Body of pancreas (tissue), 4 donors: ENCODE measurements at places on chromosomes 6 and 20. TPM values are rescaled to one million over a fixed set of nuclear protein-coding genes. Genes with fewer than 3 reads are reported as not detected.

DNA sequence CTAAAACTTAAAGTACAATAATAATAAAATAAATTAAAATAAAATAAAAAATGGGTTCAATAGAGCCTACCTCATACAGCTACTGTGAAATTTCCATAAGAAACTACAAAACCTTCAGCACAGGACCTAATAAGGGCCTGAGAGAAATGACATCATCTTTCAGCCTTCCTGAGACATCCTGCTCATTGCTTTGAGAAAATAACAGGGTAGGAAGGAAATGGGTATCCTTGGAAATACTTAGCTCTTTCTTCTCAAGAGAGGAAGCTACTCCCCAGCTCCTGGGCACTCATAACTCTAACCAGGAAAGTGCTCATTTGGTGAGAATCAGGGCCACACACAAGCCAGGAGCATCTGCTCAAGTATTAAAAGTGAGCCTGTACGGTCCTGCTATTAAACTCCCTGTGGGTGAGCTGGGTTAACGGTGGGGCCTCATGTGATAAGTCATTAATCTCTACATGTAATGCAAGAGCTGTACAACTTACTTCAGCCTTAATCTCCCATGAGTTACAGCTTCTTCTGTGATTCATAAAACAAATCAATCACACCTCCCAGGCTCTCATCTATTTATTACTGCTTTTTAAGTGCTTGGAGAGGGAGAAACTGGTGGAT is 141.4 kb downstream of the MAFB start:
- no peak overlapping the region for H3K27ac ChIP-seq
- H3K4me3 ChIP-seq: no peak overlapping the region
- no peaks in the 10 kb centered on the region for H3K36me3 ChIP-seq
- H3K4me1 ChIP-seq: no peaks in the 10 kb centered on the region
- H3K27me3 ChIP-seq: no peaks in the 10 kb centered on the region
- no peak for DNase-seq

- DNase-seq: peak; percentile 24
- peaks cover 4% of the 10 kb centered on the region for H3K4me1 ChIP-seq
- no peaks in the 10 kb centered on the region for H3K36me3 ChIP-seq
- H3K27me3 ChIP-seq: no peaks in the 10 kb centered on the region
- no peak overlapping the region for H3K4me3 ChIP-seq
These were observed 115.4 kb downstream of the ISM1 start for GRCh38 chr20:13336308-13337089.

DNA sequence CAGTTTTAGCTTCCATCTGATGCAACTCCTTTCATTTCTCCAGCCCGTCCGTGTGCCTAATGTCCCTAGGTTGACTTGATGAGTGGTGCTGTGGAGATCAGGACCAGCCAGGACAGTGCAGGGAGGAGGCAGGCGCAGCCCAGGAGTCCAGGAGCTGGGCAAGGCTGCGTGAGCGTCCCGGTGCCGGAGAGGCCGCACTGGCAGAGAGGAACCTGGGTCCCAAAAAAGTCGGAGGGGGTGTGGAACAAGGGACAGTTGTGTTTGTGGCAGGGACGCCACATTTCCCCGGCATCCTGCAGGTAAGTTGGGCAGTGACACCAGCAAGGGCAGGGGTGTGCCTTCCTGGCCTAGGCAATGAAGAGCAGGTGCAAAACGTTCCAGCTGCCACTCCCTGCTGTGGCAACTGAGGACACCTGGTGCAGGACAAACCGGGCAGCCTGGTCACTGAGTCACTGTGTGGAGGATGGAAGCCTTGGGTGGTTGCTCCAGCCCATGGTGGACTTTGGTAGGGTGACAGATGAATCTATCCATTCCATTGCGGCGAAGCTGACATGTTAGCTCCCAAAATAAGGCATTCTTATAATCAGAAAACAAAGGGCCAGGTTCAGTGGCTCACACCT is 53.2 kb downstream of the RAMACL start:
- no peak overlapping the region for H3K27ac ChIP-seq
- H3K36me3 ChIP-seq: no peaks in the 10 kb centered on the region
- H3K4me1 ChIP-seq: no peaks in the 10 kb centered on the region
- no peak overlapping the region for H3K4me3 ChIP-seq

DNA sequence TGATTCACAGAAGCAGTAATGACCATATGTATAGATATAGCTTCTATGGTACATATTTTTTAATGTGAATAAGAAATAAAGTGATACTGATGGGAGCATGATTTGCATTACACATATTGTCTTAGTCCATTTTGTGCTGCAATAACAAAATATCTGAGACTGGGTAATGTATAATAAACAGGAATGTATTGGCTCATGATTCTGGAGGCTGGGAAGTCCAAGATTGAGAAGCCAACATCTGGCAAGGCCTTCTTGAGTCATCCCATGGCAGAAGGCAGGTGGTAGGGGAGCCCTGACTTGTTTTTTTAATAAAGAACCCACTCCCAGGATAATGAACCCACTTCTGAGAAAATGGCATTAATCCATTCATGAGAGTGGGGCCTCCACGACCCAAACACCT is 185.6 kb upstream of the RREB1 start:
- DNase-seq: no peak
- no peak overlapping the region for H3K27ac ChIP-seq
- H3K36me3 ChIP-seq: no peaks in the 10 kb centered on the region
- peaks cover 23% of the 10 kb centered on the region for H3K4me1 ChIP-seq
- H3K4me3 ChIP-seq: no peak overlapping the region

DNA sequence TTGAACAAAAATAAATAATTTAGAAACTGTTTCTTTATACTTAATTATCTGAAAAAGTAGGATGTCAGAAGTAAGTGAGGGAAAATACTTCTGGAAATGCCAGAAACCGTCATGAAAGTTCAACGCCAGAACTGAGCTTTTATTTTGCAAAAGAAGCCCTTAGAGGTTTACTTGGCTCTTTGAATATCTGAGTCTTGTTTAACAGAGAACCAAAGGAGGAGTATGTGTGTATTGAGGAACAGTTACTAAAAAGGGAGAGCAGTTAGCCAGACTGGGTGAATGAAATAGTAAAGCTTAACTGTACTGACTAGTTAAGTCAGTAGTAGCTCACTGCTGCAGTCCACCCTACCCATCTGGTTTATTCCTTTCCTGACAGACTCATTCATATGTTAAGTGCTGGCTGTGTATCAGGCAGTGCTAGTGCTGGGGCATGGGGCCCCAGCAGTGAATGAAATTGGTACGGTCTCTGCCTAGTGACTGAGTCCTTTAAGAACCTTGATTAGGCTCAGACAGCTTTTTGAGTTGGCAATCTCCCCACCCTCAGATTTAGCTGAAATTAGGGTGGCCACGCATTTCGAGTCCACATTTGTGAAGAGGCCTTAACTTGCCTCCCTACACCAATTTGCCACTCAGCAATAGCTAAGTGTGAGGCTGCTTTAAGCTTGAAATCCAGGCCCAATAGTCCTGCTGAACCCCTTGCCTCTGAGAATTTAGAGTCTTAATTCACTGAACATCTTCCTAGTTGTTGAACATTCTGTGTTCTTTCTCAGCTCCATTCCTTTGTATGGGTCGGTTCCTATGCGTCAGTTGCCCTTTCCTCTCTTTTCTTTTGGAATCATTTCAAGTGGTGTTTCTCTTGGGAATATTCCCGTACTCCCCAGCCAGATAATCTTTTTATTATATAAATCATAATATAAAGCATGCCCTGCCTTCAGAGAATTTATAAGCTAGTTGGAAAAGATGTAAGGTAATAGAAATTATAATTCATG is 20.2 kb downstream of the MAP3K4 start:
- H3K36me3 ChIP-seq: no peaks in the 10 kb centered on the region
- no peak for DNase-seq
- peaks cover 18% of the 10 kb centered on the region for H3K4me1 ChIP-seq
- H3K27ac ChIP-seq: no peak overlapping the region

DNA sequence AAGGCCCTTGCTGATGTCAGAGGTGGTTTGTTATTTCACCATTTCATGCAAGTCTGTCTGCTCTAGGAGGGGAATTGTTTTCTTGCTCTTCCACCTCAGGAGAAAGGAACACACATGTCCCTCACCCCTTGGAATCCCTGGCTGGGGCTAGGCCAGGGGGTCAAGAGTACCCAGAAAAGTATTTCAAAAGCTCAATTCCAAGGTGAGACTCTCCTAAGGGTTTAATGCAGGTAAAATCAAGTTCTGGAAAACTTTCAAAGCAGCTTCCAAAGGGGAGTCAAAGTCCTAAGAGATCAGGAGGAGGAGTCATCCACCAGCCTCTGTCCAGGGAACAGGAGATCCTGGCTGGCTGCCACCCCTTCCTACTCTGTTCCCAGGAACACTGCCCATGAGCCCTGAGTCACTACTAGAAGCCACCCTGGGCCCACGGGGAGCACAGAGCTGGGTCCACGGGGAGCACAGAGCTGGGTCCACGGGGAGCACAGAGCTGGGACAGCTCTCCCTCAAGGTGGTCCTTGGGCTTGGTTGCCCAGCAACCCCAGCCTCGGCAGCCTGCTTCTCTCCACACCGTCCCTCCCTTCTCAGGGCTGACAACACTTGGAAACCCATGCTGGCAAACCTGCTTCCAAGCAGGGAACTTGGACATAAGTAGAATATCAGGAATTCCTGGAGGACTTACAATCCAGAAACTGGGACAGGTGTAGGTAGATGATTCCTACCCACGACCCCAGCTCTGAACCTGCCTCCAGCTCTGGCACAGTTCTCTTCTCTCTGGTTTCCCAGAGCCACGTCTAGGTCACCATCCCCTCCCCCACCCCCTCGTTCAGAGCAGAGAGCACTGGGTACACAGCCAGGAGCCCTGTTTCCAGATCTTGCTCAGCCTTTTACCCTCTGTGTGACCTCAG is 35.3 kb upstream of the CDKN1A start:
- no peaks in the 10 kb centered on the region for H3K27me3 ChIP-seq
- no peaks in the 10 kb centered on the region for H3K36me3 ChIP-seq
- H3K4me3 ChIP-seq: no peak overlapping the region
- H3K4me1 ChIP-seq: peaks cover 21% of the 10 kb centered on the region
- DNase-seq: peak; percentile 97

- H3K36me3 ChIP-seq: no peaks in the 10 kb centered on the region
- no peaks in the 10 kb centered on the region for H3K27me3 ChIP-seq
- DNase-seq: peak; percentile 13
These were observed 168.8 kb downstream of the EYA2 start for GRCh38 chr20:47063407-47063806.

DNA sequence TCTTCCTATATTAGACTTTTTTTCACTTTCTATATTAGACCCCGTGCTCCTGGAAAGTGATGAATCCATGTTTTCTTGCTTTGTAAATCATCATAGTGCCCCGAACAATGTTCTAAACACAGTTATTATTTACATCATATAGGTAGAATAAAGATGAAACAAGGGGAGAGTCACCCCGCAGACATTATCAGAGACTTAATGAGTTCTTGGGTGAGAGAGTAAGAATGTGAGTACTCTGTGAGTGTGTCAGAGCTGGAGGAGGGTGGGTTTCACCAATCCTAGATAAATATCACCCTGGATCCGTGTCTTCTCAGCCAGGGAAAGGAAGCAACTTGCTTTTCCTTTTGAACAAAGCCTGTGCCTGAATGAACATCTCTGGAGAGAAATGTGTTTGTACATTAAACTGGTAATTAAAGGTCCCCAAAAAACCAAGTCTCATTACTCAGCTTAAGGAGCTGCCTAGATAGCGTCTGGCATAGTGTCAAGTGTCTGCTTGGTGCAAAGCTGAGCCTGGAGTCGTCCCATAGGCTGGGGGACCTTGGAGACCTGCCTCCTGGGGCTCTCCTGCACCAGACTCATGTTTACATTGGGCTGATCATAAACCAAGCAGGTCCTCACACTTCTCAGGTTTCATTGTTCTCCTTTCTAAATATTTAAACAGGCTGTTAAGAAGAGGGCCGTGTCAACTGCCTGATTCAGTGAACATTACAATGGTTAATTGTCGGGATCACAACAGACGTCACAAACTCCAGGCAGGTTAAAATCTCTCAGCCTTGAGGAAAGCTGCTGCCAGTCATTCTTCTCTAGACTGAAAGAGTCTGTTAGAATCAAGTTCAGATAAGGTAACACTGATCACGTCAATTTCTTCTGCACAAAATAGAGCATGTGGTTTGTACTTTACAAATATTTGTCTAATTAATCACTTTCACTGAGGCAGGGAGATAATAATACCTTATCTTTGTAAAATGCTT is 179.7 kb upstream of the MYLIP start:
- H3K36me3 ChIP-seq: no peaks in the 10 kb centered on the region
- peaks cover 21% of the 10 kb centered on the region for H3K4me1 ChIP-seq
- H3K4me3 ChIP-seq: no peak overlapping the region
- DNase-seq: peak; percentile 74
- no peaks in the 10 kb centered on the region for H3K27me3 ChIP-seq

GRCh38 chr20:9912858-9913434 is 74.1 kb upstream of the PAK5 start:
- no peaks in the 10 kb centered on the region for H3K27me3 ChIP-seq
- DNase-seq: peak; percentile 62
- H3K36me3 ChIP-seq: no peaks in the 10 kb centered on the region
- peaks cover 4% of the 10 kb centered on the region for H3K4me1 ChIP-seq
- no peak overlapping the region for H3K4me3 ChIP-seq

DNA sequence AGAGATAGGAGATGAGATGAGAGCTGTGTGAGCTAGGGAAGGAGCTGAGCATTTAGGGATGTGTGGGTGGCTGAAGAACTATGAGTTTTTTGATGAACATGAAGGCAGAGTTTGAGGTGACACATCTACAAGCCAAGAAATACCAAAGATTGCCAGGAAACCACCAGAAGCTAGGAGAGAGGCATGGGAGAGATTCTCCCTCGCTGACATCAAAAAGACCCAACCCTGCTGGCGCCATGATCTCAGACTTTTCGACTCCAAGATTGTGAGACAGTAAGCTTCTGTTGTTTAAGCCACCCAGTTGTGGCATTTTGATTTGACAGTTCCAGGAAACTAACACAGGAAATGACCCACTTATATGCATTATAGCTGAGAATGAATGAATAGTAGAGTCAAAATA is 790.9 kb downstream of the TFAP2A start:
- H3K4me3 ChIP-seq: no peak overlapping the region
- H3K4me1 ChIP-seq: no peaks in the 10 kb centered on the region
- no peaks in the 10 kb centered on the region for H3K36me3 ChIP-seq
- no peak overlapping the region for H3K27ac ChIP-seq
- H3K27me3 ChIP-seq: no peaks in the 10 kb centered on the region

GRCh38 chr6:125310994-125311649 is 9.4 kb upstream of the HDDC2 start:
- H3K27me3 ChIP-seq: no peaks in the 10 kb centered on the region
- no peaks in the 10 kb centered on the region for H3K4me1 ChIP-seq
- no peak overlapping the region for H3K4me3 ChIP-seq
- peak; percentile 34 for DNase-seq
- no peak overlapping the region for H3K27ac ChIP-seq

GRCh38 chr20:4090756-4091489 is 75.6 kb upstream of the RNF24 start:
- no peak overlapping the region for H3K27ac ChIP-seq
- no peak overlapping the region for H3K4me3 ChIP-seq
- DNase-seq: no peak
- no peaks in the 10 kb centered on the region for H3K4me1 ChIP-seq

KCNG1 gene
- 6.2 TPM for total RNA-seq

CRNKL1 gene
- total RNA-seq: 12.5 TPM

JAG1 gene
- total RNA-seq: 55.7 TPM

HSPA1L gene
- total RNA-seq: 0.33 TPM

PDE7B gene
- 1.0 TPM for total RNA-seq
